Type B pancreatic cell (in vitro differentiated cells): ENCODE measurements at places on chromosomes 5 and 9.

GRCh38 chr9:138122676-138123075, 245.1 kb downstream of the CACNA1B start:
- no peak for DNase-seq

GRCh38 chr9:16247188-16247875, 623.1 kb downstream of the BNC2 start:
- DNase-seq, result no peak

- no peak for DNase-seq
These were observed 53.3 kb downstream of the RAPGEF6 start for GRCh38 chr5:131581702-131582101.

DNA sequence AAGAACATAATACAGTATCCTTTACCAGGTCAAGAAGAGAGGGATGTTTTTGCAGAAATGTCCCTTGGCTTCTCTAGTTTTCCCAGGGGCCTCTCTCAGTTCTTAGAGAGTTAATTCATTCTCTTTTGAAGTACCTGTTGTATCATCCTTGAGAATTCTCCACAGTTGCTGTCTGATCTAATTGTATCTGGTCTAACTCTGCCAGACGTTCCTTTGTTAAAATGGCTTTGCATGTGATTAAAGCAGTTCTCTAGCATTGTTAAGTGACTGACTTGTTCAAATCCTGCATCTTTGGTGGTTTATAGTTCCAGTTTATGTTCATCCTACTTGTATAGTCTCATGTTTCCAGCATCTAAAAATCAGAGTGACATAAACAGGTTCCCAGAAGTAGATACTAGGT, 65.0 kb downstream of the KIAA1958 start:
- DNase-seq, result no peak

DNA sequence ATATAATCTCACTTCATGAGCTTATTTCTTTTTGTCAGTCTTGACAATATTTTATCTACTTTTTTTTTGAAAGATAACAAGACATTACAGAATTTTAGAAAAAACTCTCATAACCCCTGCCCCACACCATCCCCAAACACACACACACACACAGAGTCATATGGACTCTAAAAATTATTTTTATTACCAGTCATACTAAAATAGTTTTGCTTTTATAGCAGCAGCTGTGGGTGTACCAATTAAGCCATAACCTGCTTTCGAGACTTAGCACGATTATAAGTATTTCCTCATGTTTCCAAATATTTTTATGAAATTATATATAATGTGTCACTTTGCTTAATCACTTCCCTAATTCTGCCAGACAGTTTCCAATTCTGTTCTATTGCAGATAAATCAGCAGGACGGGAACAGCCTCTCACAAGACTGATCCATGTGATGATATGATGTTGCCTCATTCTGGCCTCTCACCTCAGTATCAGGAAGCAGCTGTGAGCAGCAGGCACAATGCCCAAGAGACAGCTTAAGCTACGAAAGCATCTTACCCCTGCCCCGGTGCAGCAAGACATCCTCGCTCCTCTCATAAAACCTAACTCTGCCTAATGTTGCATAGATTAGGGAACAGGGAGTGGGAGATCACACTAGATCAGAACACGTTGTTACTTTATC, 7.0 kb downstream of the PDCL start:
- DNase-seq, result no peak
